ENCODE measurements at places on chromosomes 5 and 9.

DNA sequence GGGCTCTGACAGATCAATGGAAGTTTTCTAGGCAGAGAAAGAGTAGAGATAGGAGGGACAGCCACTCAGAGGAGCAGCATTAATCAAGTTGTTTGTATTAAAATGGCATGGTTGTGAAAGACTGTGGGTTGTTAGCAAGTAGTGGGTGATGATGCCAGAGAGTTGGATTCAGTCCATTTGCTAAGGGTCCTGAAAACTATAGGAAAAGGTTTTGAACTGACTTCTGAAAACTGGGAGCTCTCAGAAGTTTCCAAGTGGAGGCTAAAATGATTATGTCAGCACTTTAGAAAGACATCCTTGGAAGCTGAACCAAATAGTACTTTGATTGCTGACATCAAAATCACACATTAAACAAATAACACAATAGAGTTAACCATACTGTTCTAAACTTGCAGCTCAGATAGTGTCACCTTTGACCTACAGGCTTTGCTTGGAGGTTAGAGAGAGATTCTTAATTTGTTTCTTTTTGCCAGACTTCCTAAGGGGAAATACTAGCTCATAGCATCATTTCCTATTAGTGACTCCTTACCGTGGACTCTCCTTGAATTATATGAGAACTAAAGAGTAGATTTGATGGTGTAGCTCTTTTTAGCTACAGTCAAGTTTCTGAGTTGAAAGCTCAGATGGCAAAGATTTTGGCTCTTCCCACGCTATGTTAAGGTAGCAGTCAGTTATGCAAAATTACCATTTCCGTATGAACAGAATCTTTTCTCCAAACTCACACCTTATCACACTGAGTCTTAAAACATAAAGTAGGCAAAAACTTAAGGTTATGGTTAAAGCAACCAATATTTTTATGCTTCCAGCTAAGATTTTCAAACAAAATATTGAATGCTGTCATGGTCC is 277.1 kb downstream of the NR3C1 start:
- DNase-seq: no peak

- no peak for DNase-seq
These were observed 57.9 kb downstream of the CSNK1A1 start for GRCh38 chr5:149493316-149493715.

GRCh38 chr5:9667906-9668305 is 37.8 kb upstream of the TAS2R1 start:
- DNase-seq: no peak

GRCh38 chr9:37425298-37425752 is 2.8 kb downstream of the GRHPR start:
- no peak for DNase-seq

- no peak for DNase-seq
These were observed 238.6 kb downstream of the ELAVL2 start for GRCh38 chr9:23587433-23587832.

DNA sequence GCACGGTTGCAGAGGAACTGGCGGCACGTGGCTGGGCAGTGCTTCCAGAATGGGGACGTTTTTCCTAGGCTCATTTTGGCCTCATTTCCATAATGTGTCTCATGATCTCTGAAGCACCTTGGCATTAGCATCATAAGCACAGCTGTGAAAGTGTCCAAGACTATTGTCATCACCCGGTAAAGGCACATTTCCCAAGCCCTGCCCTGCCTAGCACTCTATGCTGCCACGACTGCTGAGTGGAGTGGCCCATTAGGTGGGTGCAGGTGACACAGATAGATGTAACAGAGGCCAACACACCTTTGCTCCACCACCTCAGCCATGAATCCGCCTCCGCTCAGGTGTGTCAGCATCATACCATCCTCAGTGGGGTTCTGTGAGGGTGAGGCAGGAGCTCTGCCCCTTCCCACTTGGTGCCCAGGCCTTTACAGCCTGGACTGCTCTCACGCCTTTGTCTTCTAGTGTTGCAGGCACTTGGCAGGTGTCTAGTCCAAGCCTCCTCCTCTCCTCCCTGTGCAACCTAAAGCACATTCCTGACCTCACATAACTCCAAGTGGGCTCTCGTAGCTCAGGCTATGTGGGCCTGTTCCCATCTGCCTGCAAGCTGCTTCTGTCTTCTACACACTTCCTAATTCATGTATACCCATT is 213.0 kb downstream of the FSTL4 start:
- DNase-seq: no peak

- no peak for DNase-seq
These were observed 126.1 kb downstream of the SV2C start for GRCh38 chr5:76209297-76209696.

GRCh38 chr9:116937361-116937760 is 250.3 kb downstream of the TRIM32 start:
- no peak for DNase-seq

GRCh38 chr9:30765318-30765717 is 1619.1 kb upstream of the ACO1 start:
- DNase-seq: no peak

- DNase-seq: no peak
These were observed 88.1 kb downstream of the SH3TC2 start for GRCh38 chr5:148974642-148975327.

GRCh38 chr5:153276151-153276550 is 214.3 kb upstream of the GRIA1 start:
- no peak for DNase-seq

DNA sequence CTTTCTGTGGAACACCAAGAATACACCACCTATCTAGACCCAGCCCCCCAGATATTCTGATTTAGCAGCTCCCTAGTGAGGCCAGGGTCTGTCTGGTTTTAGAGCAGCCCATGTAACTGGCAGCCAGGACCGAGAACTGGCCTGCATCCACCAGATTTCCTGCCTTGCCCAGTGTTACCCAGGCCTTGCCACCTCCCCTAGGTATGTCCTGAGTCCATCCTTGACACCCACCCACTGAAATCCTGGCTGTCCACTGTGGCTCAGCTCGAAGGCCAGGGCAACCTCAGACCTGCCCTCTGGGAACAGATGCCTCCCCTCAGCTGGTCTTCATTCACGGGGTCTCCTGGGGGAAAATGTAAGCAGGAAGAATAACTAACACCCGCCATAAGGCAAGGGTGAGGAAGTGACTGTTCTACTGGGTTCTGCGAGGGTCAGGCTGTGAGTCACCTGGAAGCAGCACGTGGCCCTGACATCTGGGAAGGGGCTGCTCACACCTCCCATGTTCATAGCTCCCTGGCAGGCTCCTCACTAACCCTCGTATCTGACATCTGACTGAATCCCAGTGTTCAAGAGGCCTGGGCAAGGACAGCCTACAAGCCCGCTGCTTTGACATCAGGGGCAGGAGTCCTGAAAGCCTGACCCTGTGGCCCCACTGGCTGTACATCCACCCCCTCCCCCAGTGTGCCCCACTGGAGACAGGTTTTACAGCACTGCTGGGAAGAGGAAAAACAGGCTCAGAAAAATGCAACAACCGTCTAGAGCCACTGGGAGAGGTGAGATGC is 72.7 kb downstream of the SEMA4D start:
- DNase-seq: no peak

- DNase-seq: no peak
These were observed 929.6 kb downstream of the TAF11L14 start for GRCh38 chr5:18563853-18564252.

GRCh38 chr9:126690431-126691051 is 76.8 kb downstream of the LMX1B start:
- DNase-seq: peak; percentile 44

DNA sequence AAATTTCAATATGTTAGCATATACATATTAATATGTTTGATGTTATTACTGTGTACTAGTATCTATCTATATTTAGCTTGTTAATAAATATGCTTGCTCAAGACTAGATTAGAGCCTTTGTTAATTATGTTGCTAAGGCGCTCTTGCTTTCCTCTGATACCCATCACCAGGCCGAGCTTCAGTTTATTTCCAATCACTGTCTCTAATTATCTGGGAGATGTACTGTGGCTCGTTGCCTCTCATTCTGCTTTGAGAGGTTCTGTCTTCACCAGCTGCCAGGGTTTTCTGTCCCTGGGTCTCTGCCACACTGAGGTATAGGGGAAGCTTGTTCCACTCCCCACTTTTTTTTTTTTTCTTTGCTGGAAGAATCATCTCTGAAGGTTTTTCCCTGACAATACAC is 21.0 kb upstream of the TAF11L2 start:
- DNase-seq: no peak

DNA sequence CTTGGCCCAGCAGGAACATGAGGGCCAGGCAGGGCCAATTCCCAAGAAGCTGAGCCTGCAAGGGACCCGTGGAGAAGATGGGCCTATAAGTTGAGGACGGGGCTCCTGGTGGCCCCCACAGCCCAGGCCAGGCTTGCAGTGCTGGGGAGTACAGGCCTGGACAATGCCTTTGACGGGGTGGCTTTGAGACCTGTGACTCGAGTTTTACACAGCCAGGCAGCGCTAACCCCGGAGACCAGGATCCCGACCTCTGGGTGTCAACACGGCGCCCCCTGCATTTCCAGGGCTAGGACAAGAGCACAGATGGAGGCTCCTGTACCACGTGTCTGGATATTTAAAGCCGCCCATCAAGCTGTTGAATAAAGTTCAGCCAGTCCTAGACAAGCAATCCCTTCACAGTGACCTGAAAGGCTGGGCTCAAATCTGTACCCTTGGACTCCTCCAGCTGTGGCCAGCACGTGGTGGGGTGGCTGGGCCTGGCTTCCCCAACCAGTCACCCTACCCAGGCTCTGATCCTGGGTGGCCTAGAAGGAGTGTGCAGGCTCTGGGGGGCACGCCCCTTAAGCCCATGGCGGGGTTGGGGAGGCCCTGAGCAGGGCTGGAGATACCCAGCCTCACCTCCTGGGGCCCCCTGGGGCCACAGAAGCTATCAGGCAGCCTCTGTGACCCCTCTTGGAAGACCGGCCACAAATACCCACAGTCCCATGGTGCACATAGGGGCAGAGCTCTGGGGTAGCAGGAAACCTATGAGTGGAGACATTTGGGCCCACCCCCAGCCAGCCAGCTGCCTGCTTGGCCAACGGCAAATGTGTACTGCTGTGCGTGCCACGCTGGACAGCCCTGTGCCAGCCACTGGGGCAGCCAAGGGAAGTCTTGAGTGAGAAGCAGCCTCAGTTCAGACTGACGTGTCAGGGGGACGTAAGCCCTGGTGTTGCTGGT is 88.7 kb downstream of the NTNG2 start:
- no peak for DNase-seq

DNA sequence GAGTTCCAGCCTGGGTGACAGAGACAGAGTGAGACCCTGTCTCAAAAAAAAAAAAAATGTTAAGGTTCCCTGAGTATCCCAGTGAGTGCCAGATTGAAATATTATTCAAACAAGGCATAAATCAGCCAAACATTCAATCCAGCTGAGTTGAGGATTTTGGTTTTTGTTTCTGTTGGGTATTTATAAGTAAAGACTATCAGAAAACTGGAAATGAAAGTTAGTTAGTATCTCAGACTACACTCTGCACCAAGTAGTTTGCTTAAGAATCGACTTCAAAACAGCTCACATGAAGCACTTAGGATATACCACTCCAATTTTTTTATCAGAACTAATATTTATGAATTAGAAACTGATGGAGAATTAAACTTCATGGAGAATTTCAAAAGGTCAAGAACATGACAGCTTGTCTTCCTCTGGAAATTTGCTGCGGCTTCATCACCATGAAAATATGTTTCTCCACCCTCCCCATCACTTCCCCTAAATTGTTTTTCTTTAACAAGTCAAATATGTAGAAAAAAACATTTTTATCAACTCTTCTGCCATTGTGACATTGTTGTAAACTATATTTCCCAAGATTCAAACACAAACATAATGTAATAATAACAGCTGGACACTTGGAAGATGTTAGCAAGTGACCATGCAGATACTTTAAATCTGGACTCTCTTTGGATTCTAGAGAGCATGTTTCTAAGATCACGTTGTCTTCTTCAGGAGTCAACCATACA is 110.0 kb upstream of the PTGER4 start:
- no peak for DNase-seq

DNA sequence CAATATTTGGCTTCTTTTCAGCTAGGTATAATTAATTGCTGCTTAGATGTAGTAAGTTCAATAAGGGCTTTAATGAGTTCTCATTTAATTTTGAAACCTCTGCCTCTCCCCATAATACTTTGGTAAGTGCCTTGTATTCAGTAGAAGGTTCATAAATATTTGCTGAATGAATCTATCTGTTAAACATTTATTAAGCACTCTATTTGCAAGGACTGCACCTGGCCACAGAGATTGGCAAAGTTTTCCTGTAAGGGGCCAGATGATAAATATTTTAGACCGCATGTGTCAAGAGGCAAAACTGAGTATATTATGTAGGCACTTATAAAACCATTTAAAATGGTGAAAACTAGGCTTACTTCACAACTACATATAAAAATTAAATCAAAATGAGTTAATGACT is 19.0 kb upstream of the GNA14 start:
- DNase-seq: no peak

- DNase-seq: no peak
These were observed 106.1 kb upstream of the OSMR start for GRCh38 chr5:38739705-38740045.

DNA sequence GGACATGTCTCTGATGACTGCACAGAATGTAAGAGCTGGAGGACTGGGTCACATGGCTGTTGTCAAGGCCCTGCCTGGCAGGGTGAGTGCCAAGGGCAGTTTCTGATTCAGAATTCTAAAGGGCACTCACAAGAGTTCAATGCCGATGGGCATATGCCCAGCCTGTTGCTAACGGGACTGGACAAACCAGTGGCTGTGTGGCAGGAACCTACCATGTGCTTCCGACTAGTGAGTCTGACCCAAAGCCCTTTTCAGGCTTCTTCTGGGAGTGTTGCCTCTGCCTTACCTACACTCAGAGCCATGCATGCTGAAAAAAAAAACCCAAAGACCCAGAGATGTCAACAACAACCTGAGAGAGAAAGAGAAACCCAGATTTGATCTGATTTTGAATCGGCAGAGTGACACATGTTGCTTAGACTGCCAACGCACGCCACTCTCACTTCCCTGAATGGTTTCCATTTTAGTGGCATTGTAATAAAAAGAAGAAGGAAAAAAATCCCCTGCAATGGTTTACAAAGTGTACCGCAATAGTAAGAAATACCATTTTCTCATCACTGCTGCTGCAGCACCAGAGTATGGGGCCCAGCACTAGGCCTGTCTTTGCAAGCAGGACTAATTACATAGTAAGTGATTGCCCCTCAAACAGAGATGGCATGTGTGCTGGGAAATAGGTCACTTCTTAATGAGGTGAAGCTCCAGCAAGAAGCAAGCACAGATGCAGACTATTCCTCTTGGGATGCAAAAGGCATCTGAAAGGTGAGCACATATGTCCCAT is 194.3 kb downstream of the PALM2AKAP2 start:
- no peak for DNase-seq

- no peak for DNase-seq
These were observed 289.6 kb upstream of the SGCD start for GRCh38 chr5:156037151-156037909.

- no peak for DNase-seq
These were observed 138.6 kb upstream of the TSLP start for GRCh38 chr5:110932755-110933488.

- DNase-seq: no peak
These were observed 405.8 kb upstream of the PTGER4 start for GRCh38 chr5:40273936-40274335.

- no peak for DNase-seq
These were observed 86.5 kb downstream of the KLHL3 start for GRCh38 chr5:137649228-137649935.

- no peak for DNase-seq
These were observed 336.0 kb downstream of the PDE4D start for GRCh38 chr5:59557572-59557971.

- no peak for DNase-seq
These were observed 67.4 kb downstream of the RAPGEF1 start for GRCh38 chr9:131672451-131672850.
